Right ventricle myocardium superior (tissue), 1 donor: ENCODE measurements at places on chromosomes 1 and 21. TPM values are rescaled to one million over a fixed set of nuclear protein-coding genes. Genes with fewer than 3 reads are reported as not detected.

Gene DCST2
- 0.16 TPM for total RNA-seq

Gene PARS2
- total RNA-seq, result 4.0 TPM

Gene CR2
- total RNA-seq, result not detected

DNA sequence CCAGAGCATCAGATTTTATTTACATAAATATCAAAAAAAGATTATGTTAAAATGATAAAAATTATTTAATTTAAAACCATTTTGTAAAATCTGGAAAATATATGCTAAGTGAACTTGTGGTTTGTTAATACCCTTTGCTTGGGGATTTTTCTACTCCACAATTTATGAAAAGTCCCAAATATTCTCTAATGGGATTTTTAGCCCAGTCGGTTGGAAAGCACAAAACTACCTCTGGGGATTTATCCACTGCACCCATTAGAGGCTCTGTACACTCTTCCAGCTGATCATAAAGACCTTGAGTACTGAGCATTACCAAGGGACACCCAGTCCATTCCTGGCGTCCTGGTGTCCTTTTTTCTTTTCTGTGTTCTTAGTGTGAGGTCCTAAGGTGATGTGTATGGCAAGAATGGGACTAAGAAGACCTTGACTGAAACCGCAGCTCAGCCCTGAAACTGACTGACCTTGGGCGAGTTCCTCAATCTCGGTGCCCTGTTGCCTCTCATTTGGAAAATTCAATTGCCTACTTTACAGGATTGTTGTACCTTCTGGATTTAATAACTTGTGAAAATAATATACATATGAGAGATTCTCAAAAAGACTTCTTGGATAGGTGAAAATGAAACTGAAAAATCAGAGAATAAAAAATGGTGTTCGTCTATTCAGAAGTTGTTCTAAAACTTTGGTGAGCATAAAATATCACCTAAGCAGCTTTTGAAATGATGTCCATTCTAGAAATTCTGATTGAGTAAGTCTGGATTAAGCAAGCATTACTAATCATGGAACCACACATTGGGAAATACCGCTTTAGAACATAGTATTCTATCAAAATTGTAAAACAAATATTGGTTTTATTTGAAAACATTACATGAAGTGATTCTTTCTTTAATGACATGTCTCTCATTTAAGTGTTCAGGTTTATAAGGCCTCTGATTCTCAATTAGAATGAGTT, 21.5 kb upstream of the SAMSN1 start:
- DNase-seq, result no peak

- no peak for DNase-seq
Measured at GRCh38 chr1:159214149-159214760, 9.6 kb downstream of the ACKR1 start.

- DNase-seq, result no peak
Measured at GRCh38 chr1:40773748-40774265, 9.8 kb upstream of the KCNQ4 start.

DNA sequence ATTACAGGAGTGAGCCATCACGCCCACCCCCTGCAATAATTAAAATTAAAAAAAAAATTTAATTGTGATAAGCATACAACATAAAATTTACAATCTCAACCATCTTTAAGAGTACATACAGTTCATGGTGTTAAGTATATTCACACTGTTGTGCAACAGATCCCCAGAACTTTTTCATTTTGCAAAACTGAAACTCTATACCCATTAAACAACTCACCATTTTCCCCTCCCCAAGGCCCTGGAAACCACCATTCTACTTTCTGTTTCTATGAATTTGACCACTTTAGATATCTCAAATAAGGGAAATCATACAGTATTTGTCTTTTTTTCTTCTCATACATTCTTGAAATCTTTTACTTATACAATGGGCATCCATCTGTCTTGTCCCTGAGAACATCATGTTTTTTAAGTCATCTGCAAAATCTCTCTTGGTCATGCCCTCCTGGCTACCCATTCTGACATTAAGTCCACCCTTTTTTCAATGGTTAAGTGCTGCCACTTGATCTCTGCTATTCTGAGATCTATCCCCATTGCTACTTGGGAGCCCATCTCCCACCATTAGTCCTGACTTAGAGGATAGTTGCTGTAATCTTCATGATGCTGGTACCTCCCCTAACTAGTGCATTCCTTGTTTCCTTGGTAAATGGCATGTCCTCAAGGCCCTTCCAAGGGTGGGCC, 39.4 kb upstream of the ZFYVE9 start:
- no peak for DNase-seq

DNA sequence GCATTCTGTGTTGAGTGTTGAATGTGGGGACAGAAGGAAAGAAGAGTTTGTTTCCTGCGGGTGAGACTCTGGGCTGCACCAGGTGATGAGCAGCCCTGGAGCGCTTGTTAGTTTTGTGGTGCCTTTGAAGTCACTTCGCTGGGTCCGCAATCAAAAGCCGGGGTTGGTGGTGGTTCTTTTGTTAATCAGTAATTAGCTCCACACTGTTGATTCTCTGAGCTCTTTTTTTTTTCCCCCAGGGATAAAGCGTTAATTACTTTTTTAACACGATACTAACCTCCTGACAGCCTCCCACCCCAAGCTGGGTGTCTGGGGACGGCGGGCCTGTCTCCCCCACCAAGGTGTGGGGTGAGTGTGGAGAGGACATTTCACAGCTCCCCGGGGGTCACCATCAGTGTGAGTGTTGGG, 56.6 kb downstream of the AGPAT3 start:
- no peak for DNase-seq
